ENCODE measurements at places on chromosomes 6 and 20. TPM values are rescaled to one million over a fixed set of nuclear protein-coding genes. Genes with fewer than 3 reads are reported as not detected.

Gene PPP1R3D
- total RNA-seq = 10.9 TPM

Gene TTPAL
- 12.4 TPM for total RNA-seq

Gene CTSA
- total RNA-seq = 24.1 TPM

Gene FHL5
- not detected for total RNA-seq

Gene ETV7
- total RNA-seq = 0.51 TPM

Gene FOXA2
- 20.8 TPM for total RNA-seq

Gene CLPSL1
- not detected for total RNA-seq

Gene TRIM15
- total RNA-seq = not detected

Gene CFAP61
- not detected for total RNA-seq

Gene PLEKHG1
- total RNA-seq = 16.2 TPM

Gene PRDM13
- total RNA-seq = not detected

Gene C4B
- 1.1 TPM for total RNA-seq

Gene KHDRBS2
- total RNA-seq = not detected

Gene PDYN
- total RNA-seq = not detected

Gene SMPD2
- total RNA-seq = 14.7 TPM

Gene OPRL1
- 0.28 TPM for total RNA-seq

Gene LY6G6D
- total RNA-seq = not detected

Gene HLA-DMA
- total RNA-seq = 0.28 TPM

Gene NKX2-2
- total RNA-seq = not detected

Gene NECAB3
- total RNA-seq = 21.4 TPM

Gene SLC22A3
- 2.2 TPM for total RNA-seq

Gene EYA2
- 12.9 TPM for total RNA-seq

Gene RAB23
- total RNA-seq = 9.9 TPM

Gene PCK1
- not detected for total RNA-seq

Gene GSTA2
- total RNA-seq = not detected

Gene VEGFA
- 102 TPM for total RNA-seq

Gene RUNX2
- total RNA-seq = 2.5 TPM

Gene FKBP1C
- not detected for total RNA-seq

Gene VSTM2L
- total RNA-seq = 23.7 TPM

Gene EYS
- total RNA-seq = 0.37 TPM

Gene HLA-F
- 1.3 TPM for total RNA-seq

Gene PRKN
- total RNA-seq = 1.3 TPM

Gene RALGAPB
- 20.7 TPM for total RNA-seq

Gene THBS2
- 3.3 TPM for total RNA-seq

Gene FAM229B
- 4.1 TPM for total RNA-seq

Gene PLG
- total RNA-seq = not detected

Measured in airway epithelial cell (primary cell).